AG08396 (cell line): ENCODE measurements at places on chromosomes 6 and 20.

GRCh38 chr20:37943501-37944455 is 40.9 kb downstream of the VSTM2L start:
- peak; percentile 6 for DNase-seq

DNA sequence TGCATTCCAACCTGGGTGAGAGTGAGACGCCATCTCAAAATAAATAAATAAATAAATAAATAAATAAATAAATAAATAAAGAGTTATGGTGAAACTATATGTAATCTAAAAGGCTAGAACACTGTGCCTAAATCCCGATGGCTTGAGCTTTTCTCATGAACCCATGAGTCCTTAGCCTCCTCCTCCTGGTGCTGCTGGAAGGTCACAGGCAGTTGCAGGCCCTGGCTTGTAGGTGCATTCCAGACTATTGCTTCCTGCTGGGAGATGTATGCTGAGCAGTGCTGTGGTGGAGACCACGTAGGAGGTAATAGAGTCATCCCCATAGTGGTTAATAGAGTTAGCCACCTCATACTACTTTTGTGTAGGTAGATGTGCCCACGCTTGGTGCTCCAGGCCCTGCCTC is 12.5 kb downstream of the PTK7 start:
- no peak for DNase-seq

DNA sequence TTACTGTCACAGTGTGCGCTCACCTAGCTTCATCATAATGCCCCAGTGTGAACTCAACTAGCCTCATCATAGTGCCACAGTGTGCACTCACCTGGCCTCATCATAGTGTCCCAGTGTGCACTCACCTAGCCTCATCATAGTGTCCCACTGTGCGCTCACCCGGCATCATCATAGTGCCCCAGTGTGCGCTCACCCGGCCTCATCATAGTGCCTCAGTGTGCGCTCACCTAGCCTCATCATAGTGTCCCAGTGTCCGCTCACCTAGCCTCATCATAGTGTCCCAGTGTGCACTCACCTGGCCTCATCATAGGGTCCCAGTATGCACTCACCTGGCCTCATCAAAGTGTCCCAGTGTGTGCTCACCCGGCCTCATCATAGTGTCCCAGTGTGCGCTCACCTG is 10.6 kb downstream of the TMEM242 start:
- no peak for DNase-seq

- DNase-seq: peak; percentile 38
These were observed 1358.6 kb upstream of the GJE1 start for GRCh38 chr6:140774080-140774505.

DNA sequence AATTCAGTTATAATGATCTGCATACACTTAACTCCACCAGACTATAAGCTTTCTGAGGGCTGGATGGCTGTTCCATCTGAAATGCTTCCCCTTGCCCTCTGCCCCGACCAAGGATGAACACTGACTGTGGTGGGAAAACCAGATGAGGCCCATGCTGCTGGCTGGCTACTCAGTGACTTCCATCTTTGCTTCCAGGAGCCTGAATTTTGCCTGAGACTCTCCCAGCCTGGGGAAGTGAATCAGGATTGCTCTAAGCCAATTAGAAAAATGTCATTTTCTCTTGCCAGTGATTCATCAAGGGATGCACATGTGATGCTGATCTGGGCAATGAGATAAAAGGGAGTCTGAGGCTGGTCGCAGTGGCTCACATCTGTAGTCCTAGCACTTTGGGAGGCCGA is 1.7 kb upstream of the TOMM34 start:
- DNase-seq: peak; percentile 74

GRCh38 chr6:45571159-45571558 is 193.4 kb upstream of the SUPT3H start:
- no peak for DNase-seq

DNA sequence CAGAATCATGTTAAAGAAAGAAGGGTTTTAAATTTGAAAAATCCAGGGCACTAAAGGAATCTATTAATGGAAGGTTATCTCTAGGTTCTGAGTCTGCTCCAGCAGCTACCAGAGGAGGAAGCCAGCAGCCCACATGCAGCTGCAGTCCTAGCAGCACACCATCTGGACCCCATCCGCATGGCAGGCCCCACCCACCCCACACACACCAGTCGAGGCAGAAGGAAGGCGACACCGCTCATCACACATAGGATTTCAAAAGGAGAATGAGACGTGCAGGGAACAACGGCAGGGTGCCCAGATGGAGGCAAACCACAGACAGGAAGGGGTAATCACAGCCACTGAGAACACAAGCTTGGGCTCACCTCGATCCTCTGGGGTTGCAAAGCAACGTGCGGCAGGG is 78.9 kb downstream of the GINS1 start:
- no peak for DNase-seq
